ENCODE measurements at places on chromosomes 5 and 9. TPM values are rescaled to one million over a fixed set of nuclear protein-coding genes. Genes with fewer than 3 reads are reported as not detected.

Gene HDAC3
- 63.4 TPM for total RNA-seq

Gene IL4
- total RNA-seq, result not detected

Gene CYSRT1
- 6.0 TPM for total RNA-seq

Gene SEMA5A
- total RNA-seq, result 0.72 TPM

Gene MYORG
- total RNA-seq, result 4.0 TPM

Gene STX17
- 14.9 TPM for total RNA-seq

Gene SHLD3
- total RNA-seq, result 3.9 TPM

Gene ALG2
- 34.7 TPM for total RNA-seq

Gene QRFP
- total RNA-seq, result not detected
